ENCODE measurements at places on chromosomes 3 and 15. TPM values are rescaled to one million over a fixed set of nuclear protein-coding genes. Genes with fewer than 3 reads are reported as not detected.

Gene CCDC12
- 50.2 TPM for total RNA-seq

Gene FGF12
- total RNA-seq = 0.66 TPM

Gene ZNF662
- total RNA-seq = 13.8 TPM

Gene SKOR1
- total RNA-seq = 0.98 TPM

Gene CACNA2D3
- 3.4 TPM for total RNA-seq

Gene PIGBOS1
- 12.7 TPM for total RNA-seq

Gene FBLN2
- 43.5 TPM for total RNA-seq

Gene KIAA1143
- total RNA-seq = 31.5 TPM

Gene FANCD2OS
- not detected for total RNA-seq

Gene PLCH1
- total RNA-seq = 3.4 TPM

Gene ABHD17C
- 1.3 TPM for total RNA-seq

Gene TRPM1
- not detected for total RNA-seq

Gene COLQ
- 1.9 TPM for total RNA-seq

Gene BBS4
- 74.9 TPM for total RNA-seq

Gene MED12L
- total RNA-seq = 1.6 TPM

Gene DPPA2
- not detected for total RNA-seq

Measured in breast epithelium (tissue), 4 donors.